Caki2 (cell line): ENCODE measurements at places on chromosomes 1 and 21. TPM values are rescaled to one million over a fixed set of nuclear protein-coding genes. Genes with fewer than 3 reads are reported as not detected.

The CAMK1G gene
- total RNA-seq, result 0.47 TPM in 1 of 2 replicates, not detected in the other

The SFPQ gene
- 206 and 247 TPM in 2 replicates for total RNA-seq

The ADAMTS4 gene
- not detected in 2 replicates for total RNA-seq

The P3R3URF gene
- total RNA-seq, result not detected in 2 replicates

The PCSK9 gene
- total RNA-seq, result not detected in 2 replicates

The RHOC gene
- total RNA-seq, result 257 and 306 TPM in 2 replicates

The DNAJC6 gene
- 9.5 and 11.4 TPM in 2 replicates for total RNA-seq

The FAM229A gene
- total RNA-seq, result not detected in 2 replicates

The LCE1A gene
- not detected in 2 replicates for total RNA-seq

DNA sequence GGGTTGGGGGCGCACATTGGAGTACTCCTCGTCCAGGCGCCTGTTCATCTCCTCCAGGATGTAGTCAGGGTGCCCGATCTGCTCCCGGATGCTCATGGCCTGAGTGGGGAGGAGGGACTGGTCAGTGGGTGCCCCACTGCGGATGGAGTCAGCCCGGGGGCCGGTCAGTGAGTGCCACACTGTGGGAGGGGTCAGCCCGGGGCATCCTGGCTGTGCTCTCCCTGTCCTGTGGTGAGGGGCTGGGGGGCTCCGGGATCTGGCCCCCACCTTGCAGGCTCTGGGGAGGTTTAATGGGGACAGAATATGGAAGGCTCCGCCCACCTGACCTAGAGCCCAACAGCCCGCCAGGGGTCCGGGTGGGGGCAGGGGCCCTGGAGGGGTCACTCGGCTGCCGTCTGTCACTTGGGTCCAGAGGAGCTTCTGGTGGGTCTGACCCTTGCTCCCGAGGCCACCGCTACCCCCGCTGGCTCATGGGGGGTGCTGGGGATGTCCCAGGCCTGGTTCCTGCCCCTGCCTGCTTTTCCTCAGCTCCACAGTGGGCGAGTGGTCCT lies 8.8 kb downstream of the PRXL2B start:
- no peak for DNase-seq

DNA sequence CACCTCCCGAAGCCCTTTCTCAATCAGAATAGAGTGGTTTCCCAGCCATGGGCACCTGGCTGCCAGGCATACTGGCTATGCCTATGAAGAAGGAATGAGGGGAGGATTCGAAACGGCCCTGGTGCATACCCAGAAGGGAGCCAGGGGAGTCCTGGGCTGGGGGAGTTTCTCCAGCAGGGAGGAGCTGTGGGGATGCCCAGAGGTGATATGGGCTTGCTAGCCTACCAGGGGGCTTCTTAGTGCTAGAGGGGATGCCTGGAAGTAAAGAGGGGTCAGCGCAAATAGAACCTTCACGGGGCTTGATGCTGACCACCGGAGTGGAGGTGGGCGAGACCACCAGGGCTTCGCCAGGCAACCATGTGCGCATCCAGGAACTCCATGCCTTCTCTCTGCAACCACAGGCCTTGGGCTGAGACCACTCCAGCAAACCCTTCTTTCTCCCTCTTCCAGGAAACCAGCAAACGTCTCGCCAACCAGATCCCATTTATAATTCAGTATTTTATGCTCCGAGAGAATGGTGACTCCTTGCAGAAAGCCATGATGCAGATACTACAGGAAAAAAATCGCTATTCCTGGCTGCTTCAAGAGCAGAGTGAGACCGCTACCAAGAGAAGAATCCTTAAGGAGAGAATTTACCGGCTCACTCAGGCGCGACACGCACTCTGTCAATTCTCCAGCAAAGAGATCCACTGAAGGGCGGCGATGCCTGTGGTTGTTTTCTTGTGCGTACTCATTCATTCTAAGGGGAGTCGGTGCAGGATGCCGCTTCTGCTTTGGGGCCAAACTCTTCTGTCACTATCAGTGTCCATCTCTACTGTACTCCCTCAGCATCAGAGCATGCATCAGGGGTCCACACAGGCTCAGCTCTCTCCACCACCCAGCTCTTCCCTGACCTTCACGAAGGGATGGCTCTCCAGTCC lies 18.2 kb upstream of the MX1 start:
- DNase-seq, result no peak

- no peak for DNase-seq
Observed at GRCh38 chr1:172141341-172141881, 279.1 kb upstream of the C1orf105 start.

DNA sequence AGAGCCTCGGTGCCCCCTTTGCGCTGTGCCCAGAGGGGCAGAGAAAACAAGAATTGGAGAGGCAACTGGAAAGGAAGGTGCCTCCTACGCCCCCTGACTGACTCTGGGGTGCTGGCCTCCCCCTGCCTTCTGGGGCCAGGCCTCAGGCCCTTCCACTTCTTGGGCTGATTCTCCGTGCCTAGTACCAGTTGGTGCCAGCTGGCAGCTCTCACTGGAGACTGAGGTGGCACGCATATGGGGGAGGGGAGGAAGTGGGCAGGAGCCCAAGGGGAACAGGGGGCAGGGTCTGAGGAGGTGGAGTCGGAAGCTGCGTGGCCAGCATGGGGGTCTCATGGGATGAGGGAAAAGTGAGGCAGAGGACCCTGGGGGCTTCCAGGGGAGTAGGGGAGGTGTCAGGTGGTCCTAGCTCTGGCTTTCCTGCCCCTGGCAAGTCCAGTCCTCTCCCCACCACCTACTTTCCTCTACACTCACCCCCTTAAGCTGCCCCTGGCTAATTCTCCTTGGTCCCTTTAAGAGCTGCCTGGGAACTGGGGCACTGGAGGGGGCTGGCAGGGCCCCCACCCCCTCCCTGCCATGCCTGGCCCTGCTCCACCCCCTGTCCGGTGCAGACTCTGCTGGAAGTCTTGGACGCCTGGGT lies 6.5 kb upstream of the SEMA4A start:
- no peak for DNase-seq

DNA sequence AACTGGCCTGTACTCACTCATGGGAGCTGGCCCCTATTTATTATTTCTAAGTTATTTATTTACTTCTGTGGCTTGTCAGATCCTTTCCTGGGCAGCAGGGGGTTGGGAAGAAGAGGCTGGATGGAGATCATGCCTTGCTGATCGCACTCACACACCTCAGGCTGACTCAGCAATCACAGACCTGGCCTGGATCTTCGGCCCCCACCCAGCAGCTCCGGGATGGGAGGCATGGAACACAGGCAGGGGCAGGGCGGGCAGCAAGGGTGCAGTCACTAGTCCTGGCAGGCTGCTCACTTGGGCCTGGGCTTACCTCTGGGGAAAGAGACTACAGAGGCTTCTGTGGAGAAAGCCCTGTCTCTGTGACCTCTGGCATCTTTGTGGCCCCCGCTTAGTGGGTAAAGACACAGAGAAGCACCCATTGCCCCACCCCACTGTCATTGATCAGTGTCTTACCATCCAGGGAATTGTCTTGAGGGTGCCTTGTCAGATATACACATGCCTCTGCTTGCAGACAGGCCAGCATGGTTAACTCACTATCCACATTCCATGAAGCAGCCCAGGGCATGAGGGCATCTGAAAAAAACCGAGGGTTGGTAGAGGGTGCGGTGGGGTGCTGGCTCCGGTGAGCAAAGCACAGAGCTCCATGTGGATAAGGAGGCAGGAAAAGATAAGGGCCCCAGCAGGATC lies 3.7 kb downstream of the ARTN start:
- peak; percentile 95 for DNase-seq

- DNase-seq, result no peak
Observed at GRCh38 chr1:56236688-56237087, 342.7 kb downstream of the PLPP3 start.

DNA sequence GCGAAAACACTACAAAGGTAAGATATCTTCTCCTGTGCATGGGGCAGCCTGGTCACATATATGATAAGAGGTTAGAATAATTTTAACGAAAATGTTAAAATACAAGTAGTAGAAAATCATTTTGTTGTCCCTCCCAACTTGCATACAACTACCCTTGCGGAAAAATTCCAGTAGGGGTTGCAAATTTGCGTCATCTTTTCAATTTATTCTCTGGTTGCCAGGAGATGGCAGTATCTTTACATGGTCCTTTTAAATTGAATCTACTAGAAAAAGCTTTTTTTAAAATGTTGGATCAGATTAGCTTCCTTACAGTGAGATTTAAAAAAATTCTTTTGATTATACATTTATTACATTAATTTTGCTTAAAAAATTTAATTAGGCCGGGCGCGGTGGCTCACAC lies 10.9 kb downstream of the S100PBP start:
- no peak for DNase-seq

DNA sequence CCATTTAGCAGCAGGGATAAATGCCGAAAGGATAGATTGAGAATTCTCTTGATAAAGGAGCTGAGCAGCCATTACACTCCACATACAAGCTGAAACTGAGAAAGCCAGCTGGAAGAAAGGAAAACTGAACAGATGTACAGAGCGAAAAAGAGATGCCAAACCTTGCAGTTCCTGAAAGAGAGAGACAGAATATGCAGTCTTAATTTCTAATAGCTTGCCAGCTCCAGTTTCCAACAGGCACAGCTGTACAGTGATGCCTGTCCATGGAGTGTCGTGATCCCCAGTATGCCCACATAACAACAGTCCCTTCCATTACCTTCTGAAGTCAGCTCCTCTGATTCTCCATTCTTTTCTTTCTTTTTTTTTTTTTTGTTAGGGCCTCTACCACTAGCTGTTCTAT lies 22.7 kb downstream of the ABL2 start:
- DNase-seq, result no peak

GRCh38 chr21:25406887-25407579 lies 200.2 kb downstream of the MRPL39 start:
- DNase-seq, result no peak

- no peak for DNase-seq
Observed at GRCh38 chr1:151715726-151716404, 738 bp downstream of the CELF3 start.

GRCh38 chr1:204584699-204585372 lies 68.6 kb downstream of the MDM4 start:
- DNase-seq, result no peak

- DNase-seq, result peak; percentile 32
Observed at GRCh38 chr1:203126151-203126865, 1.2 kb upstream of the ADORA1 start.

DNA sequence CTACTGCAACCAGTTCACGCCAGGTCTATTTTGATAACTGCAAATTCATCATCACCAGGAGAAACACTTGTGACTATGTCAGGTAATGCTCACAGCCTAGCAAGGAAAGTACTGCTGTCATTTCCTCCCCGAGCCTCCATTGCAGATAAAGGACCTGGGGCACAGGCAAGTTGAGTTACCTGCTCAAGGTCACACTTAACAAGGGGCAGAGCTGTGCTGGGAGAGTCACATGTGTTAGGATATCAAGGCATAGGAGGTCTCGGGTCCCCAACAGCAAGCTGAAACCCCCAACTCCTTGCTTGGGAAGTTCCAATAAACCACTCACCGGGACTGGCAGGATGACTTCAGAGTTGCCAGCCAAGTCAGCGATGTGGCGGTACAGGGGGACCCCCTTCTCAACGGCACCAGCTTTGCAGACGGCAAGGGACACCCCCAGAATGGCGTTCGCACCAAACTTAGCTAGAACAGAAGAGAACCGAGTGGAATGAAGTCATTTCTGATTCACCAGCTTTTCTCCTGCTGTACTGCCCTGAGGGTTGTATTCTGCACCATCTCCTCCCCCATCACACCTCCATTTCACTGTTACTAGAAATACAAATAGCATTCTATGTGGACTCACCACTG lies 11.6 kb downstream of the ENO1 start:
- DNase-seq, result no peak

DNA sequence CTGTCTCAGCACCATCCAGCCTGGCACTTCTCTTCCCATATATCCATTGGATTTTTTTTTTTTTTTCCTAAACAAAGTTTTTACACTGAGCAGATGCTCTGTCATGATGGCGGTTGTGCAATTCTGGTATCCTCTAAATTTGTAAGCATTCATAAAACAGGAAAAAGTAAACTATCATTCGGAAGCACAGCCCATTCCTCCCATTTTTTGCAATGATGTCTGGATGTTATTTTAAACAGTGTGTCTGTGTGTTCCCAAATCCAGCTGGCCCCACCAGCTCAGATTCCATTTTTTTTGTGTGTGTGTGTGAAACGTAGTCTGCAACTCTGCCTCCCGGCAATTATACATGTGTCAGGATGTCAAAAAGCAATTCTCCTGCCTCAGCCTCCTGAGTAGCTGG lies 33.5 kb downstream of the PDPN start:
- DNase-seq, result no peak

DNA sequence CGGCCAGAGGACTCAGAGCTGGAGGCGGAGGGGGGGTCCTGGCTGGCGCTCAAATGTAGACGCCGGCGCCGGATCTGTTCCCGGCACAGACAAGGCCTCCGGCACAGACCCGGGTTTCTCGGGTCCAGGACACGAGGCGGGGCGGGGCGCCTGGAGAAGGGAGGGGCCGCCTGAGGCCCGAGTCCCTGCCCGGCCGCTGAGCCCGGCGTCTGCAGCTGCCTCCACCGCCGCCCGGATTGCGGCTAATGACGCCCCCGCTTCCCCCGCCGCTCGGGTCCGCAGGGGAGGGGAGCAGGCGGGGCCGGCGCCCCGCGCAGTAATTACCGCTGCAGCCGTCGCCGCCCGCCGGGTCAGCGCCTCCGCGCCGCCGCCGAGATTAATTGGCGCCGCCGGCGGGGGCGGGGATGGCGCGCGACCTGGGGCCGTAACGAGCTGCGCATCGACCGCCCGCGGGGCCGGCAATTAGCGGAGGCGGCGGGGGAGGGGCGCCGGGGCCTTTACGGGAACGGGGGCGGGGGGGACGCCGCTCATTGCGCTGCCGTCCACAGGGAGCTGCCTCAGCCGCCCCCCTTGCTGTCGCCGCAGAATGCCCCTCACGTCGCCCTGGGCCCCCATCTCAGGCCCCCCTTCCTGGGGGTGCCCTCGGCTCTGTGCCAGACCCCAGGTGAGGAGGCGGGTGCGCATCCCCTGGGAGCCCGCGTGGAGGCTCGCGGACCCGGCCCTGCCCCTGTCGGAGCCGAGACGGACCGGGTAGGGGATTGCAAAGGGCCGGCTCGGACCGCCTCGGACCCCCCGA lies 17.3 kb downstream of the NOC2L start:
- DNase-seq, result peak; percentile 93

- no peak for DNase-seq
Observed at GRCh38 chr21:35359076-35359475, 310.0 kb upstream of the RUNX1 start.

DNA sequence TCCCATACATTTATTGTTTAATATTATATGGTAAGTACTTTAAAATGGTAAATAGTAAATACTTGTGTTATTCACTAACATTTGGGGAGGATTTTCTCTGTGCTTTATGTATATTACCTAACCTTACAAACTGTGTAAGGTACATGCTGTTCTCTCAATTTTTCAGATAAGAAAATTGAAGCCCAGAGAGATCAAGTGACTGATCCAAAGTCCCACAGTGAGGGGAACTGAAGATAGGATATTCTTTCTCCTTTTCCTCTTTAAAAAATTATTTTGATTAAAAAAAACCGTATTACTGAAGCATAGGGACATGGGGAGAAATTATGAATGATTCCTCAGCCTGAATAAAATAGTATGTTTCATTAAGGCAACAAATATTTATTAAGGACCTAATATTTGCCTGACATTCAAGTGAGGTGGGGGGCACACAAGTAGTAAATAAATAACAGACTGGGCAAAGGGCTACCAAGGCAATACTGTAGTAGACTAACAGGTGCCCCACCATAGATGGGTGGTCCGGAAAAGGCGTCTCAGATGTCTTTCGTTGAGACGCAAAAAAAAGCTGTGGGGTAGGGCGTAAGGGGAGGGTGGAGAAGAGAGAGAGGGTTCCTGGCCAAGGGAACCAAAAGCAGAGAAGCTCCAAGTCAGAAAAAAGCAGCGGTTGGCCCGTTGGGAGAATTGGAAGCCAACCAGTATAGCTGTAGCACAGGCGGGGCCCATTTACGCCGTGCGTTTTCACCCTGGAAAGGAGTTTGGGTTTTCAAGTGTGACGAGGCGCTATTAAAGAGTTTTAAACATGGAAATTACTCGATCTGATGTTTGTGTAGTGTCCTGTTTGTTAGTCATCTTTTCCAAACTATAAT lies 944 bp upstream of the AGO3 start:
- DNase-seq, result no peak
